ENCODE measurements at places on chromosomes 4 and X.

- DNase-seq, result no peak
Measured at GRCh38 chr4:141016117-141016798, 117.0 kb downstream of the RNF150 start.

- DNase-seq, result no peak
Measured at GRCh38 chr4:40536032-40536431, 93.6 kb downstream of the RBM47 start.

GRCh38 chr4:146148021-146148420, 27.5 kb upstream of the LSM6 start:
- DNase-seq, result no peak

DNA sequence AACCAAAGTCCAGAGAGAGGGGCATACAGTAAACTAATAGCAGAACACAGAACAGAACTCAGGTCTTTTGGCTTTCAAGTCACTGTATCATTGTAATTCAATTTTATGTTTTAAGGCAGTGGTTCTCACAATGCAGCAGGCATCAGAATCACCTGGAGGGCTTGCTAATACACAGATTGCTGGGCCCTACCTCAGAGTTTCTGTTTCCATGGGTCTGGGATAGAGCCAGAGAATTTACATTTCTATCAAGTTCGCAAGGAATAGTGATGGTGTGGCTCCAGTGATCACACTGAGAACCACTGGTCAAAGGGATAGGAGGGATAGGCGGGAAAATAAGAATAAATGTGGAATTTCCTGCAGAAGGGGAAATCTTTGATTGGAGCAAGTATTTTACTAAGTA, 36.7 kb downstream of the LANCL3 start:
- DNase-seq, result no peak

GRCh38 chrX:102067966-102068723, 57.3 kb upstream of the TCEAL2 start:
- peak; percentile 25 for DNase-seq

GRCh38 chrX:270848-271367, 10.3 kb upstream of the PLCXD1 start:
- DNase-seq, result peak; percentile 12

DNA sequence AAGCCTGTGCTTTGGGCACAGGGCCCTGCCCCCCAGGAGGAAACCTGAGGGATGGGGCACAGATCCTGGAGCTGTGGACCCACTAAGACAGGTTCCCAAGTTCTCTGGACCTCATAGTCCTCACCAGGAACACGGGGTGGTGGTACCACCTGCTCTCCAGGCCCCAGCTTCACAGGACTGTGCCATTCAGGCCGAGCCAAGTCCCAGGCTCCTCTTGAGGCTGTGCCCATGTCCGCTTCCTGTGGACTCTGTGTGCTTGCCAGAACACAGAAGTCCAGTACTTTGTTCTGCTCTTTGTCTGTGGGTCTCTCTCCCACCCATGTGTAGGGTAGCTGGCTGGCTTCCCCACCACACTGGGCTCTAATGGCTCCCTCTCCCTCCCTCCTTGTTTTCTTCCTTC, 104.5 kb upstream of the PSAPL1 start:
- no peak for DNase-seq

DNA sequence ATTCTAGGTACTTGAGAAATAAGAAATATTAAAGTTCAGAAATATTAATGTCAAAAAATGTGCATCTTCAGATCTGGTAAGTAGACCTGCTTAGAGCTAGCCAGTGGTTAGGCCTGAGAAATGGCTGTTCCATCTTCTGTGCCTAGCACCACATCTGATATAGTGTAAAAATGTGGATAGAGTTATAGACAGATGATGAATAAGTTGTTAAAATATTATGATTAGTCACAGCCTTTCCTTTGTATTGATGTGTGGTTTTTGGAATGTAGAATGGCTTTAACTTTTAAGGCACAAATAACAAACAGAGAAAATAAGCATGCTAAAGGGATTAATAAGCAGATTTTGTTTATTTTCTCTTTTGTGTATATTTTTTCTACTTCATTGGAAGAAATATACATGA, 133.5 kb upstream of the NUDT6 start:
- DNase-seq, result no peak

DNA sequence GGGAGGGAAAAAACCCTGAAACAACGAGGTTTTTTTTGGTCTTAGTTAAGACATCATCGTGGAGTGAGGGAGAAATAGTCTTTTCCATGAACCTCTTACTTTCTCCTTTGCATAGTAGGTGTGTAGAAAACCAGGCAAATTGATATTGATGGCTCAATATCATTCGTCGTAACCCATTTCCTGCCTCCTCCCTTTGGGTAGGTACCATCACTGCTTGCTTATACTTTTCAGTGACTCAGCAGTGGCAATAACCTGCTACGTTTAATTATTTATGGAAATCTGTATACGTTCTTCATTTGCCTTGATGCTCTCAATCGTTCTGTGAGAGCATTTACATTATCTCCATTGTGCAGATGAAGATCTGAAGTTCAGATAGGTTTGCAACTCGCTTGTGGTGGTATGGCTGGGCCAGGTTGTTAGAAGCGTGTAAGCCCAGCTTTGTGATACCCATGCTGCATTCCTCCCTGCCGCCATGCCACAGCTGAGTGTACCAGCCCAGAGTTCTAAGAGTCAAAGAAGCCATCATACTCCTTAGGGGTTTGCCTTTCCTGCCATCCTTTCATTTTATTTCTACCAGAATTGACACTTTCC, 212.9 kb downstream of the ARHGAP10 start:
- no peak for DNase-seq

- no peak for DNase-seq
Measured at GRCh38 chr4:98558471-98559169, 99.8 kb downstream of the TSPAN5 start.

DNA sequence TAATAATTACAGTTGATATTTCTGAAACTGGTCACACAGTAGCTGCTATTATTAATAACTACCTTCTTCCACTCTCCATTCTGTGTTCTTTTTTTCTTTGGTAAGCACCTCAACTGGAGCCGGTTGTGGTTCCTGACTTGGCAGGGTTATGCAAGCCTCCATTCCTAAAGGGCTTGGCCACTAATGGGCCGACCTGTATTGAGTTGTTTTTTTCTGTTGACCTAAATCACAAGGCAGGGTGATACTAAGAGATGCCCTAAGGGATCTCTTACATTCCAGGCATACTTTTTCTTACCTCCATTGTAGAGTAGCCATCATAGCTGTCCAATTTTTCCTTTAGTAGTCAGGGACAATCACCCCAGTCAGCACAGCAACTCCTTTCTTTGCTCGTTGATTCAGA, 1295.8 kb upstream of the ADGRL3 start:
- DNase-seq, result no peak

DNA sequence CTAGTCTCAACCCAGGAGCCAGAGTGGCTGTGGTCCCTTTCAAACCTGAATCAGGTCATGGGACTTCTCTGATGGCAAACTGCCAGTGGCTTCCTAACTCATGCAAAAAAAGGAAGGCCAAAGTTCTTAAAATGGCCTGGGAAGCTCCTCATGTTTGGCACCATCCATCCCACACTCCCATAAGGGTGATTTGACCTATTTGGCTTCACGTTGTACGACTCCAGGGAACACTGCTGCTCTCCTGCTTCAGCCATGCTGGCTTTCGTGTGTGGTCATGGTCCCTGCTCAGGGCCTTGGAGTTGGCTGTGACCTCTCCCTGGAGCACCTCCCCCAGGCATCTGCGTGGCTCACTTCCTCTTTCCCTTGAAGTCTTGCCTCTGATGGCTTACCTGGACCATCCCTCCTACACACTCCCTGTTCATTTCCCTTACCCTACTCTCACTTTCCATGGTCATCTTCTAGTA, 12.8 kb upstream of the TMSB4X start:
- DNase-seq, result no peak

DNA sequence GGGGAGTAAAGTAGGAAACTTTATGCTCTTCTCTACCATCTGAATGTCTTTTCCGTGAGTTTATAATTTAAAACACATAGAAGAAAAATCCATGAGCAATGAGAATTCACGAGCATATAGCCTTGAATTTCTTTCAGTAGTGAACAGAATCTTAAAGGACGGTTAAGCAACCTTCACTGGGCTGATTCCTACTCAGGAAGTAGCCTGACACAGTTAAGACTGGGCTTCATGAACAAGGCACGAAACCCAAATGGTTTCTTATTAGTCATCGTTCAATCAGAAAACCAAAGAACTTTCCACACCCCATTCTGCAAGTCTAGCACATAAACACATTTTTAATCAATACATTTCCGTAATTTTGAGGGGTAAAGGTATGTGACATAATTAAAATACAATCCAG, 95.8 kb downstream of the SH3KBP1 start:
- no peak for DNase-seq

GRCh38 chr4:123706973-123707372, 310.4 kb downstream of the SPRY1 start:
- no peak for DNase-seq
